Endodermal cell (in vitro differentiated cells): ENCODE measurements at places on chromosomes 3 and 15.

GRCh38 chr3:161388855-161389254 is 17.5 kb upstream of the SPTSSB start:
- DNase-seq: no peak

GRCh38 chr3:133914839-133915600 is 19.3 kb upstream of the RAB6B start:
- no peak for DNase-seq

DNA sequence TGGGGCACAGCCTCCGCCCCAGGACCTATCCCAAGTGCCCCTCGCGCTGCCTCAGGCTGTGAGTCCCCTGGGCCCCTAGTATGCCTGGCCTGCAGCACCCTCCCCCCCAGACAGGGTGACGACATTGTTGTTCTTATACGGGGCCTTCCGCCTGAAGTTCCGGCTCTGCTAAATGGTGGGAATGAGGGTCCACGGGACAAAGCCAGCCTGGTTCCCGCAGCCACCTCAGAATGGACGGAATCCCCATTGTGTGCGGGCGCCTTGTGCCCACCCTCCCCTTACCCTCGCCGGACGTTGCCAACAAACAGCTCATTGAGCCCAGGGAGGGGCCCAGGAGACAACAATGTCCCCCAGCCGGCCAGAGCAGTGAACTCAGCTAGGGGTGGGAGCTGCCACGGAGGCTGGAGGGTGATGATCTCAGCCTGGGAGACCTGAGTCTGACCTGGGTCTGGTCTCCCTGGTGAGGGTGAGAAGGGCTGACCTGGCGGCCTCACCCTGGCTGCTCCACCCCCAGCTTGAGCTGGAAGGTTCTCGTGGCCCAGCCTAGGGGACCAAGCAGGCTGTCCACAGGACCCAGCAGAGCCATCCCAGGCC is 10.2 kb upstream of the DLL4 start:
- no peak for DNase-seq

GRCh38 chr15:35696767-35697231 is 150.8 kb upstream of the DPH6 start:
- peak; percentile 58 for DNase-seq

- peak; percentile 16 for DNase-seq
These were observed 11.9 kb downstream of the ANXA2 start for GRCh38 chr15:60385620-60386552.

DNA sequence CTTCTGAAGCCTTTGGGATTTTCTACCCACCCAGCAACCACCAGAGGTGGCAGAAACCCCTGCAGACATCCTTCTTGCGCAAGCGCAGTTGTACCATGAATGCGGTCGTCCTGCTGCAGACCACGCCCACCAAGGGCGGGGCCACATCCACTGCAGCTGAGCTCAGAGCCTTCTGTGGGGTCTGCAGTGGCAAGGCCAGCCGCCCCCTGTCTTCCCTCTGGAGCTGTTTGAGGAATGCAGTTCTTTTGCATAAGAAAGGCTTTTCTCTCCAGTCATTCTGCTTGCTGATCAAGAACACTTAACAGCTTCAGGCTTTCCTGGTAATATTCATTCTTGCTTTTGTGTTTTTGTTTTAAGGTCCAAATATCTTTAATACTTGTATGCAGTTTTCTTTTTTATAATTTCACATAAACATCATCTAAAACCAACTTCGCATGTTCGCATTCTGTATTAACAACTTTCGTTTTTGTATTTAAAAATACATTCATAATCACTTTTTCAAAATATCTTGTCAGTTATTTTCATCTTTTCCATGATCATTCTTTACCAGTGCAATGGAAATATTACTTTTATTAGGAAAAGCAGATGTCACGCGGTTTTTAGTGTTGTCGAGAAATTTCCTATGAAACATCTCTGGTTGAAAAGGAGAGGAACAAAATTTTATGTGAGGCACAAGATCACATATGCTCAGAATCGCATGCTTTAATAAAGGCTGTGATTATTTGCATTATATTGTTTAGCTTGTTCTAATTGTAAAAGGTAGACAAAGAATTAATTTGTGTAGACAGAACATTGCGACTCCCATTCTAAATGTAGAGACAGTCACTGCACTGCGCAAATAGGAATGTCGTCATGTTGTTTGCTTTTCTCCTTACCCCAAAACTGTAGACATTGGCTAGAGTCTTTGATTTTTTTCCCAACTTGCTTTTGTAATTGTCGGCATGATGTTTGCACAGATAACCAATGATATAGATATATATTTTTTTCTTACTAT is 98.1 kb upstream of the SNRPN start:
- DNase-seq: peak; percentile 96

DNA sequence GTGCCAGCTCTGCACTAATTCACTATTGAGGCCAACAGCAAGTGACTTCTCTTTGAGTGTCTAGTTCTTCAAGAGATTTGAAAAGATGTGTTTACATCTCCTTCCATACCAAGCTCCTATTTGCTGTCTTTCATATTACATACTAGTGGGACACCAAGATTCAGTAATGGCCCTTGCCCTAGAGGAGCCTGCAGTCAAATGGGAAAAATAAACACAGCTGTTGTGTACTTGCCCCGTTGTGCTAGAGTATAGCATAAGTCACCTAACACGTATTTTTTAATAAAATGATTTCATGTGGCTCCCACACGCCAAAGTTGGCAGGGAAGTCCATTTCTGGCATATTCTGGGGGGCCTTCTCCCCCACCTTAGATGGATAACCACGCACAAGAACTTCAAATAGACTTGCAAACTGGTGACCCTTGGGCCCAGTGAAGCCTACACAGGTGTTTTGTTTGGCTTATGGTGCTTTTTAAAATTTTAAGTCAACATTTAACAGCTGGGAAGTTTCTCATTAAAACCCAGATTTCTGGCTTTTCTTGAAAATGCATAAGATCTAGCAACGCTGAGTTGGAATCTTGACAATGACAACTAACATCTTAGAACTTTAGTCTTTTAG is 95.3 kb upstream of the LPP start:
- no peak for DNase-seq

DNA sequence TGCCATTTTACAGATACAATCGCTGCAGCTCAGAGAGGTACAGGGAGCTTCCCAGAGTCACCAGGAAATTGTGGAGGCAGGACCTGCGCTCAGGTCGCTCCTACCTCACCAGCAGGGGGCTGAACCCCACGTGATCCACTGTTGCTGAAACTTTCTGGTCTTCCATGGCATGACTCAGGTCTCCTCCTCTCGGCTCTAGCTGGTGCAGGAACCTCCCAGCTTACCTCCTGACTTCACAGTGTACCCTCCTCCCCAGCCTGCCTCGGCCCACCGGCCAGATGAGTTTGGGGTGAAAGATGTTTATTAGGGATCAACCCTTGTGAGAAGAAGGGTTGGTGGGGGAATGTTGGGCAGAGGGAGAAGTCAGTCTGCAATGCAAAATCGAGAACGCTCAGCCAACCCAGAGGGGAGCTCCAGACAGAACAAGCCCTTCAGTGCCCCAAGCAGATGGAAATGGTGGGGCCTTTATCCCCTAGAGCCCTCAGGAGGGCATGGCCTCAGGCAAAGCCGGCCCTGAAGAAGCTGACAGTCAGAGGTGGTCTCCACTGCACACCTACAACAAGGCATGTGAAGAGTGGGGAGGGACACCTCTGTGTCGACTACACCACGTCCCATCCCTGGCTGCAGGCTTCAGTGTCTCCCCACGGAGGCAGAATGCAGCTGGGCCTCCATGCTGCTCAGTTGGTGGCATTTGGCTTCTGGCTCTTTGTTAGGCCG is 118.6 kb upstream of the PRR20G start:
- peak; percentile 78 for DNase-seq
